Left lung (tissue), 14 donors: ENCODE measurements at places on chromosomes 12 and 14.

- no peak for DNase-seq
Observed at GRCh38 chr12:51972422-51972812, 20.9 kb downstream of the ACVR1B start.

GRCh38 chr12:72271451-72272090 lies 599 bp upstream of the TRHDE start:
- peak; percentile 72 for DNase-seq

GRCh38 chr12:64137117-64137516 lies 85.0 kb downstream of the KICS2 start:
- no peak for DNase-seq

GRCh38 chr14:101506211-101506925 lies 54.9 kb upstream of the DIO3 start:
- DNase-seq = no peak
